Cardiac fibroblast (primary cell): ENCODE measurements at places on chromosomes 16 and 17.

GRCh38 chr17:81161972-81162371 is 3.3 kb upstream of the PVALEF start:
- no peak for DNase-seq

DNA sequence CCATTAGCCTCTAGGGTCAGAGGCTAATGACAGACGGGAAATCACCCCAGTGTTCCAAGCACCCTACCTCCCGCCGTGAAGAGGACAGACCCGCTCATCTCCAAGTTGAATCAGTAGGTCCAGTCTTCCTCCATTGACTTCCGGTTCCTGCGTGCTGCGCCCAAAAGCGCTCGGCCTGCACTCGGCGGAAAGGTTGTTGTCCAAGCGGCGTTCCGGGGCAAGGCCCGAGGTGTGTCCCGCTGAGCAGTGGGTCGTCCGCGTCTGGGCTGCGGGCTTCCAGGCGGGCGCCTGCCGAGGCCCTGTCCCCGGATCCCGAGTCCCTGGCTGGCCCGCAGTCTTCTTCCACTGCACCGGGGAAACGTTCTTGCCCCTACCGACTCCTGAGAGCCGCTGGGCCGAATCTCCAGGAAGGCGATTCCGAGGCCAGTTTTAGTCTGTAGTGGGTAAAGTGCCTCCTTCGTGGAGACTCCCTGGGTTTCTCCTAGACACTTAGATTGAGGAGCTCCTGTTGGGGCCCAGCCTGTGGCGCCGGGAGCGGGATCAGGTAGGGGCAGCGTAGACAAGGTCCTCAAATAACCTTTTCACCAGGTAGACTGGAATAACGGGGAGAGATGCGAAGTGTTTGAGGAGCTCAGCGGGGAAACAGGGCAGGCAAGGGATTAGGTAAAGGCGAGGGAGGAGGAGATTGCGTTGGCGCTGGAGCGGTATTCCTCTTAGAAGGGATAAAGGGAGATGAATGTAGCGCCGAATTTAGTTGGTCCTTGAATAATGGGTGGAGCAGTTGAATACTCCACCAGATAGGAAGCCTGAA is at the start of gene TEFM:
Gene TEFM, minus strand, starts transcription at position 138 of the 811 bp plus-strand sequence. Its CDS starts 40 bp downstream, at position 98.
- DNase-seq = peak; percentile 94

DNA sequence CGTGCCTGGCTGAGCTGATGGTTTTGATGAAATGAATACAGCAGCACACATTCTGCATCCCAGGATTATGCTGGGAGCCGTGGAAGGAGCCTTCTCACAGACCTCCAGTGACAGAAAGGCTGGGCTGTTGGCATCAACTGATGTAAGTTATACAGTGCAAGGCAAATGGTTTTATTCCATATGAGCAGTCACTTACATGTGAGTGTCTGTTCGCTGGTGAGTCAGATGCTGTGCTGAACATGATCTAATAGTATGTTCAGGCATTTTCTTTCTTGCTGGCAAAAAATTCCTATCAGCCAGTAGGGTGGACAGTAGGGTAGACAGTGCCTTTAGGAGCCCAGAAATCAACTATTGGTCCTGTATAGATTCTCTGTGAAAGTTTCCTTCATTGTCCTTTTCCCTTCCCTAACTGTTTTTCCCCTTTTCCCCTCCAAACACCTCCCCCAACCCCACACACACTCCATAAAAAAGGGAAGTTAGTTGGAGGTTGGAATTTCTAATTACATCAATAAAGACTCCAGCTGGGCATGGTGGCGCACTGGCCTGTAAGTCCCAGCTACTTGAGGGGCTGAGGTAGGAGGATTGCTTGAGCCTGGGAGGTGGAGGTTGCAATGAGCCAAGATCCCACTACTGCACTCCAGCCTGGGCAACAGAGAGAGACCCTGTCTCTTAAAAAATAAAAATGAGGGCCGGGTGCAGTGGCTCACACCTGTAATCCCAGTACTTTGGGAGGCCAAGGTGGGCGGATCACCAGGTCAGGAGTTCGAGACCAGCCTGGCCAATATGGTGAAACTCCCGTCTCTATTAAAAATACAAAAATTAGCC is 36.2 kb downstream of the LDHD start:
- DNase-seq = peak; percentile 66

GRCh38 chr17:15194859-15195277 is 70.3 kb downstream of the PMP22 start:
- DNase-seq = no peak

DNA sequence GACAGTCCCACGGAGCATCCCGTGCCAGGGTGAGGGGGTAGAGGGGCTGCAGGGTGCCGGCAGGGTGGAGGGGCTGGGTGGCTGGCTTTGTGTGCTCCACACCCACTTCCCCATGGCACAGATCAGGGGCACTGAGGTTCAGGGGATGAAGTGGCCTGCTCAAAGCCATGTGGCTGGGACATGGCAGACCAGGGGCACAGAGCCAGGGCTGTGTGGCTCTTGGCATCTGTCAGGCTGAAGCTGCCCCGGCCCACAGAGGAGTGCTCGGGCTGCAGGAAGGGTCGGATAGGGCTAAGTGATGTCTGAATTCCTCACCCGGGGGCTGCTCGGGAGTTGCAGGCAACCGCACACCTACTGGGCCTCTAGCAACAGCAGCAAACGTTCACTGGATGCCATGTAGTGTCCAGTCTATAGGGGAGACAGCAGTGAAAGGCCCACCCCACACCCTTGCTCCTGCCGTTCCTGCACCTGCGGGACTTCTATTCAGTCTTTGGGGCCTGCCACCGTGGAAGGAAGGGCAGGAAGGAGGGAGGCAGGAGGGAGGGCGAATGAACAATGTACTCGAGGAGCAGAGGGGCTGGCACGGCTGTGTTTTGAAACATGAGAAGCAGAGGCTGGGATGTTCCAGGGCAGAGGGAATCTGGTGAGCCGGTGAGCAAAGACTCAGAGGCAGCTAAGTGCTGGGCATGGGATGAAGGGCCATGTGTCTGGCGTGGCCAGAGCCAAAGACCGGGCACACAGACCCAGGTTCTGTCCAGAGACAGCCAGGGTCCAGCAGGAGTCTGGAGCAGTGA is 15.1 kb downstream of the SLC5A10 start:
- DNase-seq = no peak

DNA sequence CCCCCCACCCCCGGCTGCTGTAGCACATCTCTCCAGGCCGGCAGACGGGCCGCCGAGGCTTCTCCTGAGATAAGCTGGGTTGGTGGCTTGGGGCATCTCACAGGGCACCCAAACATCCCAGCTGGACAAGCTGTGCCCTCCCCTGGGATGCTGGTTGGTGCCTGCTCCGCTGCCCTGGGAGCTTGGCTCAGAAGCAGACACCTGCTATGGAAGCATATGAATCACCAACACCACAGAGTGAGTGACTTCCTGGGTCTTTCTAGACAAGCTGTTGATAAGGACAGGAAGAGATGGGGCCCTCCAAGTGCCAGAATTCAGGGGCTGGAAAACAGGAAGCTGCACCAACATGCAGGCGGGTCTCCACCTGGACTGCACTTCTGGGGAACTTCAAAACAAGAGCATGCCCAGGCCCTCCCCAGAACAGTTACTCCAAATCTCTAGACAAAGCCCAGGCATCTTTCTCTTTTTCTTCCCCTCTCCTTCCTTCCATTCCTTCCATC is 13.7 kb downstream of the C16orf95 start:
- no peak for DNase-seq

DNA sequence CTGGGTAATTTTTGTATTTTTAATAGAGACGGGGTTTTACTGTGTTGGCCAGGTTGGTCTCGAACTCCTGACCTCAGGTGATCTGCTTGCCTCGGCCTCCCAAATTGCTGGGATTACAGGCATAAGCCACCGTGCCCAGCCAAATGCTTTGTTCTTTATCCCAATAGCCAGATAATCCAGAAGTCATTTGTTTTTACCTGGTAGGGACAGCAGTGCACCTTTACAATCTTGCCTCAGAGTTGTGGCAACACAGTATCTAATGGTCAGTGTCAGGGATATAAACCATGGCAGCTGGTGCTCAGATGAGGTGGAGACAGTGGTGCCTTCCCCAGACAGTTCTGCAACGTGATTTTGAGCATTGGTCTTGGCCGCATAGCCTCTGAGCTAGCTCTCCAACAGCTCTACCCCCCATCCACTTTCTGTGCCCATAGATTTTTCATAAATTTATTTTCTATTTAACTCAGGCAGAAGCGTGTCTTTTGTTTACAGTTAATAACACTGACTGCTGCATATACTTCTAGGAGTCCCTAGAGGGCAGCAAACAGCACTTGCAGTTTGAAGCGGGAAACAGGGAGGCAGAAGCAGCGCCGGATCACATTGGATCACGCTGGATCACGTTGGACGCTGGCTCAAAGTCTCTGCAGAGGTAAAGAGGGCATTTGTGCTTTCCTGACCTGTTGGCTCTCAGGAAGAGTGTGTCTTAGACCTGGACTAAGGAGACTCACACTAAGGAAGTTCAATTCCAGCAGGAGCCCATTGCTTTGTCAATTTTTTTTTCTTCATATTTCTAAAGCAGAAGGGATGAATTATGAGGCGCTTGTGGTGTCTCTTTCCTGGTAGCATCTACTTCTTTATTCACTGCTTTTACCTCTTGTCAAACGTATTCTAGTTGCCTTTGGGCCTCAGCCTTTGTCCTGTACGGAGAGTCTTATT is 5.1 kb upstream of the GGT6 start:
- DNase-seq = peak; percentile 84
